ENCODE measurements at places on chromosomes 4 and X.

- H3K4me3 ChIP-seq, result no peak overlapping the region
- no peaks in the 10 kb centered on the region for H3K4me1 ChIP-seq
- H3K27me3 ChIP-seq, result peaks cover 1% of the 10 kb centered on the region
- H3K36me3 ChIP-seq, result no peaks in the 10 kb centered on the region
- no peak for DNase-seq
Observed at GRCh38 chr4:169807934-169808509, 50.3 kb upstream of the HPF1 start.

- peaks cover 3% of the 10 kb centered on the region for H3K4me1 ChIP-seq
- no peak overlapping the region for H3K4me3 ChIP-seq
- no peak for DNase-seq
Observed at GRCh38 chrX:103913356-103914020, 48.9 kb upstream of the TMSB15B start.

- no peaks in the 10 kb centered on the region for H3K27me3 ChIP-seq
- no peak for DNase-seq
- H3K27ac ChIP-seq, result no peak overlapping the region
- no peaks in the 10 kb centered on the region for H3K4me1 ChIP-seq
Observed at GRCh38 chr4:169338241-169338640, 67.5 kb upstream of the SH3RF1 start.

DNA sequence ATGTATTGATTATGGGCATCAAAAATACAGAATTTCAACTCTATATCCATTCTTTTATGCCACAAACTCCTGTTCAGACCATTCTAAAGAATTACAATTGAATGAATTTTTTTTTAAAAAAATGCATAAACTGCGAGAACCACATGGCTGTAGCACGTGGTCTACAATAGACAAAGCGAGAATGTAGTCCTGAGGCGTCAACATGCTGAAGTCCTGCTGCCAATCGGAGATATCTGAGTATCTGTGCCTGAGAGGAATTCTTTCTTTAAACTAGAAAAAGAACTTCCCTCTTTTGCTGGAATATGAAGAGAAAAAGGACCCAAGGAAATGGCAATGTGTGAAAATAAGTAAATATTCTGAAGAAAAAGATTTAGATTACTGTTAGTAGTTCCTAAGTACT is 105.7 kb downstream of the CDS1 start:
- no peaks in the 10 kb centered on the region for H3K36me3 ChIP-seq
- H3K27ac ChIP-seq, result no peak overlapping the region
- DNase-seq, result no peak
- no peak overlapping the region for H3K4me3 ChIP-seq
- peaks cover 3% of the 10 kb centered on the region for H3K27me3 ChIP-seq

DNA sequence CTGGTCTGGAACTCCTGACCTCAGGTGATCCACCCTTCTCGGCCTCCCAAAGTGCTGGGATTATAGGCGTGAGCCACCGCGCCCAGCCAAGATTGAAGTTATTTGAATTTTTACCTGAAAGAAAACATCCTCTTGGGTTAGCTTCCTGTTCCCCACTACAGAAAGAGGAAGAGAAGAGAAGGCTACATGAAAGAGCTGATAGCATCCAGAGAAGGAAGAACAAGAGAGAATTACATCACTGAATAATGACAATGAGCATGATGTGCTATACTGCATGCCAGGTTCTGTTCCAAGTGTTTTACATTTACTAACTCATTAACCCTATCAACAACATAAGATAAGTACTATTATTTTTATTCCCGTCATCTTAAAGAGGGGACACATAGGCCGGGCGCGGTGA is 11.5 kb upstream of the TBC1D1 start:
- H3K4me3 ChIP-seq, result no peak overlapping the region
- H3K4me1 ChIP-seq, result peaks cover 7% of the 10 kb centered on the region
- H3K36me3 ChIP-seq, result no peaks in the 10 kb centered on the region
- H3K27ac ChIP-seq, result peak overlapping the region; percentile 74
- no peaks in the 10 kb centered on the region for H3K27me3 ChIP-seq

GRCh38 chr4:24395937-24396336 is 188.4 kb downstream of the DHX15 start:
- no peak overlapping the region for H3K27ac ChIP-seq
- DNase-seq, result no peak
- H3K27me3 ChIP-seq, result no peaks in the 10 kb centered on the region
- no peaks in the 10 kb centered on the region for H3K4me1 ChIP-seq

GRCh38 chrX:144791298-144791697 is 456.0 kb upstream of the SPANXN1 start:
- no peak for DNase-seq
- H3K4me3 ChIP-seq, result no peak overlapping the region
- H3K27me3 ChIP-seq, result no peaks in the 10 kb centered on the region
- no peak overlapping the region for H3K27ac ChIP-seq
- no peaks in the 10 kb centered on the region for H3K36me3 ChIP-seq

DNA sequence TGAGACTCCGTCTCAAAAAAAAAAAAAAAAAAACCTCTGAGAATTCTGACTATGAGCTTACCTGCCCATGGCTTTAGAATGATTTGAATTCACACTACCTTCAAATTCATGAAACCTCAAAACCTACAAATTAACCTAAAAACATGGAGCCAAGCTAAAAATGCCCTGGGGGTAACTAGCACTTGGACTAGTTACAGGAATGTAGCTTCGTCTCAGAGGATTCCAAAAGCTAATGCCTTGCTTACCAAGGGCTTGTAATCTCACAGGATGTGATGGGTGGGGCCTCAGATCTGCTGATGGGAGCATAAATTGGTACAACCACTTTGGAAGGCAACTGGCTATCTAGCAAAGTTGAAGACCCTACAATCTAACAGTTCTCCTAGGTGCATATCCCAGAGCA is 79.4 kb upstream of the SPRY1 start:
- H3K36me3 ChIP-seq, result peaks cover 26% of the 10 kb centered on the region
- no peak for DNase-seq
- no peak overlapping the region for H3K4me3 ChIP-seq
- H3K27me3 ChIP-seq, result no peaks in the 10 kb centered on the region

DNA sequence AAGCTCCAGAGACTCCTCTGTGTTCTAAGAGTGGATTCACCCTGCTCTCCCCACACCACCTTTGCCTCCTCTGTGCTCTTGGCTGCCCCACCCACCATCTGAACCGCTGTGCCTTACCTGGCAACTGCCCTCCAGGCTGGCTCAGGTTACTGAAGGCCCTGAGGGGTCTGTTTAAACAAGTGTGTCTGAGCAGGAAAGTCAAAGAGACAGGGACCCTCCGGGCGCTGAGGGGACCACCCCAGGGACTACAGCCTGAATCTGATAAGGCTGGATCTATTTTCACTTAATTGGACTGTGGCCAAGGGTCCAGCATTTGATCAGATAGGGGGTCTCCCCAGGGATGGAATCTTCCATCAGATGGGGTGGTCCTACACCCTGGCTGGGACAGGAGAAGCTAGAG is 10.4 kb upstream of the MSX1 start:
- H3K27ac ChIP-seq, result no peak overlapping the region
- peaks cover 20% of the 10 kb centered on the region for H3K27me3 ChIP-seq
- H3K4me1 ChIP-seq, result peaks cover 7% of the 10 kb centered on the region
- no peak overlapping the region for H3K4me3 ChIP-seq

- DNase-seq, result no peak
- H3K4me3 ChIP-seq, result no peak overlapping the region
- H3K4me1 ChIP-seq, result no peaks in the 10 kb centered on the region
- H3K27me3 ChIP-seq, result no peaks in the 10 kb centered on the region
- H3K27ac ChIP-seq, result no peak overlapping the region
Observed at GRCh38 chr4:23956601-23957364, 66.9 kb upstream of the PPARGC1A start.

GRCh38 chr4:121790976-121791375 is 10.1 kb upstream of the EXOSC9 start:
- H3K4me3 ChIP-seq, result no peak overlapping the region
- peaks cover 3% of the 10 kb centered on the region for H3K4me1 ChIP-seq
- no peak overlapping the region for H3K27ac ChIP-seq
- no peak for DNase-seq
- no peaks in the 10 kb centered on the region for H3K36me3 ChIP-seq

GRCh38 chr4:170374770-170375169 is 285.0 kb upstream of the AADAT start:
- DNase-seq, result no peak
- no peak overlapping the region for H3K27ac ChIP-seq
- H3K4me3 ChIP-seq, result no peak overlapping the region
- H3K36me3 ChIP-seq, result no peaks in the 10 kb centered on the region
- H3K27me3 ChIP-seq, result no peaks in the 10 kb centered on the region
- H3K4me1 ChIP-seq, result no peaks in the 10 kb centered on the region

GRCh38 chrX:47285836-47286320 is 53.1 kb downstream of the USP11 start:
- no peaks in the 10 kb centered on the region for H3K27me3 ChIP-seq
- no peak overlapping the region for H3K27ac ChIP-seq
- H3K4me1 ChIP-seq, result no peaks in the 10 kb centered on the region

- H3K27me3 ChIP-seq, result no peaks in the 10 kb centered on the region
- no peaks in the 10 kb centered on the region for H3K4me1 ChIP-seq
- no peak overlapping the region for H3K27ac ChIP-seq
- no peak overlapping the region for H3K4me3 ChIP-seq
- no peaks in the 10 kb centered on the region for H3K36me3 ChIP-seq
Observed at GRCh38 chr4:157934151-157934550, 238.7 kb downstream of the GASK1B start.

GRCh38 chr4:23921447-23921845 is 31.6 kb upstream of the PPARGC1A start:
- no peaks in the 10 kb centered on the region for H3K4me1 ChIP-seq
- H3K27ac ChIP-seq, result no peak overlapping the region
- no peak overlapping the region for H3K4me3 ChIP-seq
- no peak for DNase-seq
- H3K27me3 ChIP-seq, result no peaks in the 10 kb centered on the region
- no peaks in the 10 kb centered on the region for H3K36me3 ChIP-seq

DNA sequence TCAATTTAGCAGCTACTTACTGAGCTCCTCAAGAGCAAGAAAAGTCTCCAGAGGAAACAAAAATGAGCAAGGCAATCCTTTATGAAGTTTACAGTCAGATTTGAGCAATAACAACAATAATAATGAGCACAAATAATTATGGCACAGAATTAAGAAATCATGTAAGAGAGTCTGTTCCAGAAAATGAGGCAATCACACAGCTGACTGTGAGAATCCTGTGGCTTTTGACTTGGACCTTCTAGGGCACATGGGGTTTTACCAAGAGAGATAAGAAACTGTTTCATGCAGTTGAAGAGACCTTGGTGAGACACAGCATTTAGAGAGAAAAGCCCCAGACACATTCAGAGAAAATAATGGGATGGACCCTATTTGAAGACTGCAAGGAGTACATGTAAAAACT is 362.6 kb upstream of the MAGEB2 start:
- no peaks in the 10 kb centered on the region for H3K36me3 ChIP-seq
- H3K27ac ChIP-seq, result no peak overlapping the region
- H3K27me3 ChIP-seq, result no peaks in the 10 kb centered on the region
- no peak overlapping the region for H3K4me3 ChIP-seq
- DNase-seq, result no peak

GRCh38 chrX:115562480-115562847 is 1.5 kb downstream of the PLS3 start:
- no peak for DNase-seq
- H3K27ac ChIP-seq, result no peak overlapping the region

DNA sequence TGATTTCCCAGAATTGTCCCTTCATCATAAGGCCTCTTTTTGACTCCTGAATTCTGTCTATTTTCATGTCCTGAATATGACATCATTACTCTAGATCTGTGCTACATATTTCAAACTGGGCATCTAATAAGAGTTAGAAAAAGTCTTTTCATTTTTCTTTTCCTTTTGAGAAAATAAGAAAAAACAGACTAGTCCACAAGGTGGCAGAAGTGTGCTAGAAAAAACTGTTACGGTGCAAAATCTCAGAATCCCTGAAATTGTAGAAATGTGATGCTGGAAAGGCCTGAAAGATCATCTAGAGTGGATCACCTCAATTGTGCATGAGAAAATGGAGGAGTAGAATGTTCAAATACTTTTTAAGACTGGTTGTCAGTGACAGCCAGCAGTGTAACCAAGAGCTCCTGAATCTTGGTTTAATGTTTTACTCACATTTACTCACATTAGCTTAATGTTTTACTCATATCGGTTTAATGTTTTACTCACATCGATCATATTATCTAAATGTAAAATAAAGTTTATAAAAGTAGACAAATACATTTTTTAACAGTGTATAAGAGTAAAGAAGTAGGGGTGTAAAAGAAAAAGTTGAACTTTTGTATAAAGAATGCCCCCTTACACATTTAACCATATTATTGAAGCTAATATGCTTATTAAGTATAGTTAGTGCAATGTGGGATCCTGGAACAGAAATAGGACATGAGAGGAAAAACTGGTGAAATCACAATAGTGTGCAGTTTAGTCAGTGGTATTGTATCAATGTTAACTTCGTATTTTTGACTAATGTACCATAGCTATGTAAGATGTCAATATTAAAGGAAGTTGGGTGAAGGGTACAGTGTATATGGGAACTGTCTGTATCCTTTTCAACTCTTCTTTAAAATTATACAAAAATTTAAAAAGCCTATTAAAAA is 15.2 kb downstream of the ASB11 start:
- H3K4me1 ChIP-seq, result peaks cover 4% of the 10 kb centered on the region
- H3K4me3 ChIP-seq, result no peak overlapping the region
- H3K27ac ChIP-seq, result no peak overlapping the region
- no peaks in the 10 kb centered on the region for H3K27me3 ChIP-seq
- no peaks in the 10 kb centered on the region for H3K36me3 ChIP-seq

DNA sequence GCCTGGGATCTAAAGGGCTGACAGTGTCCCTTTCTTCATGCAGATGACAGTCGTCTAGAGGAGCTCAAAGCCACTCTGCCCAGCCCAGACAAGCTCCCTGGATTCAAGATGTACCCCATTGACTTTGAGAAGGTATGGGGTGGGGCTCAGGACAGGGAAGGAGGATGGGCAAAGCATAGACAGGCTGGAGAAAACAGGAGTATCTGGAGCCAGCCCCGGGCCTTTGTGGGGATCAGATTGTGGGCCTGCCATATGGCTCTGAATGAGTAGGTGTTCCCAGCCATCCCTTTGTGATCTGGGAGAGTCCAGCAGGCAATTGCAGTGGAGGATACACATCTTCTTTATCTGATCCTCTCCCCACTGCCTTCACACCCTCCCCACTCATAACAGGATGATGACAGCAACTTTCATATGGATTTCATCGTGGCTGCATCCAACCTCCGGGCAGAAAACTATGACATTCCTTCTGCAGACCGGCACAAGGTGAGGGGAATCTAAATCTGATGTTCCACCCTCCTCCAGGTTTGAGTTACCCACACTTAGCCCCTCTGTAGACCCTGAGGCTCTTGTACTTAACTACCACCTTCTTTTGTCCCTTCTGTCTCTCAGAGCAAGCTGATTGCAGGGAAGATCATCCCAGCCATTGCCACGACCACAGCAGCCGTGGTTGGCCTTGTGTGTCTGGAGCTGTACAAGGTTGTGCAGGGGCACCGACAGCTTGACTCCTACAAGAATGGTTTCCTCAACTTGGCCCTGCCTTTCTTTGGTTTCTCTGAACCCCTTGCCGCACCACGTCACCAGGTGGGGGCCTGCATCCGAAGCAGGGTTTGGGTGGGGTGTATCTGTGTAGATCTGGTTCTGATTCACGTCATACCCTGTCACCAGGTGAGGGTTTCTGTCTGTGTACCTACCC is 5.8 kb upstream of the CDK16 start:
- no peak overlapping the region for H3K4me3 ChIP-seq
- no peaks in the 10 kb centered on the region for H3K27me3 ChIP-seq
- peaks cover 26% of the 10 kb centered on the region for H3K36me3 ChIP-seq
- H3K4me1 ChIP-seq, result peaks cover 20% of the 10 kb centered on the region

Measured in memory B cell (primary cell).